ENCODE measurements at places on chromosomes 16 and 17.

GRCh38 chr17:65013613-65014391 is 42.7 kb downstream of the GNA13 start:
- no peak overlapping the region for H3K4me3 ChIP-seq
- DNase-seq = no peak

- H3K4me3 ChIP-seq = no peak overlapping the region
- no peaks in the 10 kb centered on the region for H3K4me1 ChIP-seq
- DNase-seq = no peak
- peaks cover 16% of the 10 kb centered on the region for H3K36me3 ChIP-seq
- H3K27me3 ChIP-seq = no peaks in the 10 kb centered on the region
- no peak overlapping the region for H3K27ac ChIP-seq
Observed at GRCh38 chr16:47511882-47512281, 50.8 kb downstream of the PHKB start.

DNA sequence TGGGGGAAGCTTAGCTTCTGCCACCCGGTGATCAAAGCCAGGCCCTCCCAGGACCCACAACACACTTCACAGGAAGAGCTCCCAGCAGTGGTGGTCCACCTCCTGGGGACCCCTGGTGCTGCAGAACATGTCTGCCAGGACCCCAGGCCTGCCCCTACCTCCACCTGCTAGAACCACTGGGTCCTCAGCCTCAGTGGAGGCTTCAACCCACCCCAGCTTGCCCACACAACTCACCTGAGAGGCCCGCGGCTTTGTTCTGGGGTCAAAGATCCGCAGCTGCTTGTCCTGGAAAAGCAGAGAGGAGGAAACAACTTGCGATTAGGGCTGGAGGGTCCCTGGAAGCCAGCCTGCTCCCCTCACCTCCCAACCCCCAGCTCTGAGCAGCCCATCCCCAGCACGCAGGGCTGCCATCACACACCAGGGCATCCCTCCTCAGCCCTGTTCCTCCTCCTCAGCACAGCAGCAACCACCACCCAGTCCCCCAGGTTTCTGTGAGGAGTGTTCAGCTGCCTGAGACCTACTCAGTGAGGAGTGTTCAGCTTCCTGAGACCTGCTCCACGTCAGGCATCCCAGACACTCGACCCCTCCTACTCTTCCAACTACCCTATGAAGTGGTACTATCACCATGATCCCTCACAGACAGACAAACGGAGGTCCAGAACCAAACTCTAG is 21.2 kb downstream of the CORO7 start:
- no peak for DNase-seq
- no peaks in the 10 kb centered on the region for H3K4me1 ChIP-seq
- H3K27me3 ChIP-seq = no peaks in the 10 kb centered on the region
- no peak overlapping the region for H3K27ac ChIP-seq
- H3K4me3 ChIP-seq = no peak overlapping the region

DNA sequence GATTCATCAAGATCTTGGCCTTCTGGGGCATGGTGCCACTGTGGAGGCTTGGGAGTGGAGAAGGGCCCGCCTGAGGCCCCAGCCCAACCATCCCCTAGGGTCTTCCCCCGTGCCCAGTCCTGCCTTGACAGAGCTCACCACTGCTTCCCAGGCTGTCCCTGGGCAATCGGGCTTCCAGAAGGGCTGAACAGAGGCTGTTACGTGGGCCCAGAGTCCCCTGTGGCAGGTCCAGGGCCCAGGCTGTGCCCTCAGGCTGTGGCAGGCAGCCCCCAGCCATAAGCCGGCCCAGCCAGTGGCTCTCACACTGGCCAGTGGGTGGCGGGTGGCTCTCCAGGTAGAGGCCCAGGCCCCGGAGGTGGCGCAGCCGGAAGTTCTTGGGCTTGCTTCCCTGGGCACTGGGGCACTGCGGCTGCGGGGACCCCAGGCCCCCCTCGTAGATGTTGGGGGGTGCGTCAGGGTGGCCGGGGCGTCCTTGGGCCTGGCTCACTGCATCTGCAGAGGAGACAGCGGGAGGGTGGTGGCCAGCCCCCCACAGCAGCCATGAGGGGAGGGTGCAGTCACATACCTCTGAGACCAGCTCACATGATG is 809 bp downstream of the C16orf90 start:
- no peak overlapping the region for H3K4me3 ChIP-seq
- no peaks in the 10 kb centered on the region for H3K27me3 ChIP-seq
- H3K36me3 ChIP-seq = no peaks in the 10 kb centered on the region
- DNase-seq = no peak
- no peak overlapping the region for H3K27ac ChIP-seq
- H3K4me1 ChIP-seq = peaks cover 2% of the 10 kb centered on the region

DNA sequence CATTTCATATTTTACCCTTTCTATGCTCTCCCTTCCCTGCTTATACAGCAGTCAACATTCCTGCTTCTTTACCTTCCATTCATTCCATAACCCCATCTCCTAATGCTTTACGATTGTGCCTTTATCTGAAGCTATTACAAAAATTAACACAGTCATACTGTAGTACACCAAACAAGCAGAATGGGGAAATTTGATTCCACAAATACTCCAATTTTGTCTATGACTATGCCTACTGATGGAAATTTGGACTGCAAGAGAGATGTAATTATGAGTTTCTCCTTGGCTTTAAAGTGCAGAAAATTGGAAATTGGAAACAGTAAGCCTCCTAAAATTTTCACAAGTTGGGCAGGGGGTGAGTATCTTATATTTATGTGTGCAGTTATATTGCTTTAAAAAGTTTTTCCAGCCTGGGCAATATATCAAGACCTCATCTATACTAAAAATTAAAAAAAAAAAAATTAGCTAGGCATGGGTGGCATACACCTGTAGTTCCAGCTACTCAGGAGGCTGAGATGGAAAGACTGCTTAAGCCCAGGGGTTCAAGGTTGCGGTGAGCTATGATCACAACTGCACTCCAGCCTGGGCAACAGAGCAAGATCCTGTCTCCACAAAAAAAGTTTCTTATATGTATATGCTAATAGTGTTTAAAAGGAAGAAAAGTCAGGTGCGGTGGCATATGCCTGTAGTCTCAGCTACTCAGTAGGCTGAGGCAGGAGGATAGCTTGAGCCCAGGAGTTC is 3.0 kb downstream of the APPBP2 start:
- H3K27ac ChIP-seq = no peak overlapping the region
- H3K4me1 ChIP-seq = peaks cover 4% of the 10 kb centered on the region

DNA sequence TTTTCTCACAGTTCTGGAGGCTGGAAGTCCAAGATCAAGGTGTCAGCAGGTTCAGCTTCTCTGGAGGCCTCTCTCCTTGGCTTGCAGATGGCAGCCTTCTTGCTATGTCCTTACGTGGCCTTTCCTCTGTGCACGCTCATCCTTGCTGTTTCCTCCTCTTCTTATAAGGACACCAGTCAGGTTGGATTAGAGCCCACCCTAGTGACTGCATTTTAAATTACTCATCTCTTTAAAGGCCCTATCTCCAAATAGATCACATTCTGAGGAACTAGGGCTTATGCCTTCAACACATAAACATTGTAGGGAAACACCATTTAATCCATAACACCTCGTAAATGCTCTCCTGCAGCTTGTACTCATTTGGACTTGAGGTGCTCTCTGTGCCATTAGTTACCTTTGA is 36.3 kb downstream of the DHRS7C start:
- no peaks in the 10 kb centered on the region for H3K36me3 ChIP-seq
- H3K27ac ChIP-seq = no peak overlapping the region
- no peaks in the 10 kb centered on the region for H3K27me3 ChIP-seq

DNA sequence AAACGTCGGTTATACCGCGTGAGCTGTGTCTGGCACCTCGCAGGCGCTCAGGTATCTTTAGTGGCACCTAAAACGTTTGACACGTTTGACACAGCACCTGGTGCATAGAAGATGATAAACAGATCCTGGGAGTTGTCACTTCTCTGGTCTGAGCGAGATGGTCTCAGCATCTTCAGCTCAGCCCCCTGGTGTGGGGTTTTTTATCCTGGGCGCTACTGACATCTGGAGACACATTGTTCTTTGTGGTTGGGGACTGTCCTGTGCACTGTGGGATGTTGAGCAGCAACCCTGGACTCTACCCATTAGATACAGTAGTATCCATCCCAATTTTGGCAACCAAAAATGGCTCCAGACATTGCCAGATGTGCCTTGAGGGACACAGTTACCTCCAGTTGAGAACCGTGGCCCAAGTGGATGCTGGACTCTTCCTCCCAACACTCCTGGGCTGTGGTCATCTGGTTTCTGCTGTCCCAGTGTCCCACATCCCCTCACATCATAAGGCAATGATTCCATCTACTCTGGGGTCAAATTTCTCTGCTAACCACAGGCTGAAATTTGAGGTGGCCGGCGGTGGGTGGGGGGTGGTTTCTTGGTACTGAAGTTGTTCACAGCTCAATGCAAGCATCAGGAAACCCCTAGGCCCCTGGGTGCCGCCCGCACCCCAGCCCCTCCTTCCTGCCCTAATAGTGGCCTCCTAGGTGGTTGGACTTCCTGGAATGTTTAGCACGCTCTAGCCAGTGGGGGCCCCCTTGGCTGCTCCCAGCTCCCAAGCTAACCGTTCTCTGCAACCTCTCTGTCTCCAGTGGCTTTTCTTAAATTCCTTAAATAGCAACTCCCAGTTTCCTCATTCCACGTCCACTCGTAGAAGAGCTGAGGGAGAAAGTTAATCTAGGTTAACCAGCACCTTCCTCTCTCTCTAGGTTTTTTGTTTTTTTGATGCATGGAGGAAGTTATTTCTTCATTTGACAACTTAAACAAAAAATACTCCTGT is 124.8 kb downstream of the ABCC1 start:
- H3K27ac ChIP-seq = no peak overlapping the region
- no peak for DNase-seq
- no peaks in the 10 kb centered on the region for H3K36me3 ChIP-seq
- H3K27me3 ChIP-seq = no peaks in the 10 kb centered on the region
- no peak overlapping the region for H3K4me3 ChIP-seq

GRCh38 chr16:1621851-1622250 is 9.7 kb downstream of the CRAMP1 start:
- H3K27me3 ChIP-seq = no peaks in the 10 kb centered on the region
- H3K4me1 ChIP-seq = no peaks in the 10 kb centered on the region
- H3K27ac ChIP-seq = no peak overlapping the region
- peaks cover 28% of the 10 kb centered on the region for H3K36me3 ChIP-seq

DNA sequence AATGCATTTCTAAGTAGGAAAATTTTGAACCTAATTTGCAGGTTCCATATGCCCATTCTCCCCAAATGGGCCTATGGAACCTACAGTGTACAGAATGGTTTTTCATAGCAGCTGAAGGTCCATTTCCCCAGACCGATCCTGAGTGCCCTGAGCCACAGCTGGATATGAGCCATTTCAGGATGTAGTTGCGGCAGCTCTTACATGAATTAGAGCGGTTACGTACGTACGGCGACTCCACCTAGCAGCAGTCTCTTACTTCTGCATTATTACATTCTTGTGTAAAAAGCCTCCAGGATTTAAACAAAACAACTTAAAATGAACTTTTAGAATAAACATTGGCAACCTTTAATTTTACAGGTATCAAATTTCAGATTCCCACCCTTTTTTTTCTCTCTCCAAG is 225.3 kb downstream of the SNX29 start:
- no peak overlapping the region for H3K4me3 ChIP-seq
- no peak overlapping the region for H3K27ac ChIP-seq

DNA sequence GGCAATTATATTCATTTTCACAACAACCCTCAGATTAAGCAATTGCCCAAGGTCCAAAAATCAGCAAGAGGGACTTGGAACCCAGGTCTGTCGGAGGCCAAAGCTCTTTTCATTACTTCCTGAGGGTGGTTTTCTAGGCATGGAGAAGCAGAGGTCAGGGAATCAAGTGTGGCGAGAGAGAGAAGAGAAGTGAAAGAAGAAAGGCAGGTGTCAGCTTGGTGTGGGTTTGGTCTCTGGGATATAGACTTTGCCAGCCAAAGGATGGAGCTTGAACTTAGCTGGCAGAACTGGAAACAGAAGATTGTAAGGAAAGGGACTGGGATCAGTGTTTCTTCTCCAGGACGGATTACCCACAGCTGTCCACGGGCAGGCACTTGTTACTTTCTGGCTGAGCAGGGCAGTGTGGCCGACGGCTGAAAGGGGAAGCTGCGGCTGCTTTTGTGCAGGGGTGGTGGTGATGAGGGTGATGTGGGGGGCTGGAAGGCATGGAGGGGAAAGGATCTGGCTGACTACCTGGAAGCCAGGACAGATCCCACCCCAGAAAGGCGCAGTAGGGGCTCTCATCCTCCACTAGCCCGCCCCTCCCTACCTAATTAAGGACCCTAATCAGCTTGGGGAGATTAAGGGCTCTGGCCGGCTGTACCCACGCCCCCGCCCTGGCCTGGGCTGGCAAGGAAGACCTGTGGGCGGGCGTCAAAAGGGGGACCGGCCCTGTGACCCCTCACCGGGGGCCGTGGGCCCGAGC is at the start of gene GUCY2D:
Gene GUCY2D (plus strand): TSS at position 640 of the 745 bp plus-strand sequence. CDS start 433 bp downstream, outside the sequence.
- peaks cover 7% of the 10 kb centered on the region for H3K27me3 ChIP-seq
- H3K36me3 ChIP-seq = no peaks in the 10 kb centered on the region
- H3K4me1 ChIP-seq = peaks cover 18% of the 10 kb centered on the region
- no peak for DNase-seq

GRCh38 chr17:10205549-10206185 is 7.3 kb upstream of the GAS7 start:
- no peaks in the 10 kb centered on the region for H3K27me3 ChIP-seq
- no peak overlapping the region for H3K4me3 ChIP-seq
- H3K4me1 ChIP-seq = no peaks in the 10 kb centered on the region
- no peaks in the 10 kb centered on the region for H3K36me3 ChIP-seq
- H3K27ac ChIP-seq = no peak overlapping the region

GRCh38 chr17:75348386-75349012 is 57.0 kb downstream of the GRB2 start:
- no peak for DNase-seq
- no peak overlapping the region for H3K4me3 ChIP-seq
- H3K27me3 ChIP-seq = no peaks in the 10 kb centered on the region
- no peak overlapping the region for H3K27ac ChIP-seq
- peaks cover 13% of the 10 kb centered on the region for H3K4me1 ChIP-seq

GRCh38 chr17:13001991-13002615 is 15.7 kb downstream of the ELAC2 start:
- no peaks in the 10 kb centered on the region for H3K27me3 ChIP-seq
- H3K4me1 ChIP-seq = no peaks in the 10 kb centered on the region
- no peak overlapping the region for H3K27ac ChIP-seq
- H3K36me3 ChIP-seq = peaks cover 72% of the 10 kb centered on the region
- no peak for DNase-seq

DNA sequence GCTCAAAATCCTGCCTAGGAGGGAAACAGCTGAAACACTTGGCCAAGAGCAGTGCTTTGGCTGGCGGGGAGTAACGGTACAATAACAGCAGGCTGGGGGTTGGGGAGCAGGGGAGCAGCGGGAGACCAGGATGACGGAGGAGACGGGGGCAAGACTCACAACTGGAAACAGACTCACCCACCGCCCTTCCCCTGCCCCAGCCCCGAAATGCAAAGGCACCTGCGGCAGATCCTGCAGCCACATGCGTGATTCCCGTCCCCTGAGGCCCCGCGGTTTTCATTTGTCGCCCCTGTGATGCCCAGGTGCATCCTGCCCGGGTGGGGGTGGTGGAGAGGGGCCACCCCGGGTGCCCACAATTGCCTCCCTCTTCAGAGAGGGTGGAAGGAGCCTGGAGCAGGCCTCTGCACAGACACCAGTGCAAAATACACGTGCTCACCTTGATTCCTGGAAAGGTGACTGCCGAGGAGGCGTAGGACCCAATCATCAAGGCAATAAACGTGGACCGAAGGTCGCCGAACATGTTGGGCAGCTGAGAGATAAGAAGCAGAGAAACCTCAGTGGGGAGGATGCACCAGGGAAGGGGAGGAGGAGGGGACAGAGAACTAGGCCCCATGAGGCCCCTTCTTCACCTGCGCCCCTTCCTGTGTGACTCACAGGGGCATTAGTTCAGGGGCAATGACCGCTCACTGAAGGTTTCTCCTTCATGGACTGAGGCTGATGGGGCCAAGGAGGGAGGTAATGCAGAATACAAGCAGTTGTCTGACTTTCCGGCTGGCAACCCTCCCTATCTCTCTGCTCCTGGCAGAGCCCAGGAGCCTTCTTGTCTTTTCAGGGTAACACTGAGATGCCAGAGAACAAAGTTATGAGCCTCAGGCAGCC is 30.4 kb upstream of the PITPNA start:
- H3K27me3 ChIP-seq = no peaks in the 10 kb centered on the region
- H3K36me3 ChIP-seq = no peaks in the 10 kb centered on the region
- H3K27ac ChIP-seq = no peak overlapping the region
- DNase-seq = no peak

Measured in liver (tissue), 10 donors.